ENCODE measurements at places on chromosomes 7 and 10.

DNA sequence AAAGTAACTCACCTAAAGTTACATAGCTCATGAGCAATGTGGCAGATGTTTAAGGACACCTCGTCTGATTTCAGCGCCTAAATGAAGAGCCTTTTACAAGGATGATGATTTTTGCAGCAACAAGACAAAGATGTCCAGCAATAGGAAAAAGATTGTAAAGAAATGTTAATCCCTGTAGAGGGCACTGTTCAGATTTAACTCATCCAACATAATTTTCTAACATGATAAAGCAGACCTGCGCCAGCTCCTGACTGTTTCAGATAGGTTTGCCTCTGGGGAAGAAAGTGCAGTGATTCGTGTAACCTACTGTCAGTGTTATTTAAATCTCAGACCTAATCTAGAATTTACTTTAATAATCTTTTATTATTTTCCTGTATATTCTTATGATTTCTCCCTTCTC is 595.2 kb downstream of the AUTS2 start:
- DNase-seq: no peak

DNA sequence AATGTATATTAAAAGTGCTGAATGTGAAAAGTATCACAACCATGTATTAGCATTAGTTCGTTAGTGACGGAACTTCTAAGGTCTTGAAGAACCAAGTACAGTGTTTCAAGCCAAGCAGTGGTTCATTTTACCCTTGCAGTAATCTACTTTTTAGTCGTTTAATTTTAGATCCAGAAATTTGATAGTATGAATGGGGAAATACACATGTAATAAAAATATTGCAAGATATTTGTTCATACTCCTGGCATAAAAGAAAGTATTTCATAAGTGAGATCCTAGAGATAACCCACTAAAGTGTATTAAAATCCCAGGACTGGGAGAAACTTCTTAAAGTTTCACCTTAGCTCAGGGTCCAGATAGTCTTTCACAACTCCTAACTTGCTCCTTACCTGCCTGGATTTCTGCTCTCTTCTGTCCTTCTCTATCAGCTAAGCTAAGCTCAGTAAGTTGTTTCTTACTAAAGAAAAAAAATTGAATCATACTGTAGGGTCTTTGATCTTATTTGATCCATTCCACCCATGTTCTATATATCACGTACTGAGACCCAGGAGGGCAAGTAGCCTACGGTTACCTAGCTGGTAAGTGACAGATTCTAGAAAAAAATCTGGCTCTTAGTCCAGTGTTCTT is 1.5 kb downstream of the BCAP29 start:
- DNase-seq: no peak

- DNase-seq: no peak
Measured at GRCh38 chr7:70569335-70569819, 562.6 kb upstream of the GALNT17 start.

DNA sequence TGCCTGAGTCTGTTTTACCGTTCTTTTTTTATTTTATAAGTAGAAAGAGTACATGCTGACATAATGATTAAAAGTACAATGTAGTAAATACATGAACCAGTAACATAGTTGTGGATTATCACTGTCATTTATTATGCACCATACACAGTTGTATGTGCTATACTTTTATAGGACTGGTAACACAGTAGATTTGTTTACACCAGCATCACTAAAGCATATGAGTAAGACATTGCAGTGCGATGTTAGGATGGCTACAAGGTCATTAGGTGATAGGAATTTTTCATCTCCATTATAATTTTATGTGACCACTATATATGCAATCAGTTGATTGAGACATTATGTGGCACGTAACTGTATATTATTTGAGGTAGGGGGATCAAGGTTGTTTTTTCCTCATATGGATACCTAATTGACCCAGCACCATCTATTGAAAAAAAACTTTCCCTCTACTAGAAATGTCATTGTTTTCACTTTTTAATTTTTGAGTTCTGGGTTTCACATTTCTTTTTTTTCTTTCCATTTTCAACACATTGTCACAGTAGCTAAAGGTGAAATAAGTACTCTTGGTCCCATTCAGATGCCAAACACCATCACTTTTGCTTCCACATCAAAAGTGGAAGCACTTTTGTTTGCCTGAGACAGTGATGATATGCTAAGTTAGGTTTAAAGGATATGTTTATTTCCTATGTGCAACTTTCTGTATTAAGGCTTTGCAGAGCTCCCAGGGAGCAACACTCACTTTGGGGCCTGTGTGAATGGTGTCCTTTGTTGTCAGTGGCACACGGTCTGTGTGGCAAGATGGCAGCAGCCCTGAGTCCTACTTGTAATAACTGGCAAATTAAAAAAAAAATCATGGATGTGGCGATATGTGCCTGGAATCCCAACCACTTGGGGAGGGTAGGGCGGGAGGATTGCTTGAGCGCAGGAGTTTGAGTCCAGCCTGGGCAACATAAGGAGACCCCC is 17.1 kb downstream of the UBE2D1 start:
- DNase-seq: no peak

DNA sequence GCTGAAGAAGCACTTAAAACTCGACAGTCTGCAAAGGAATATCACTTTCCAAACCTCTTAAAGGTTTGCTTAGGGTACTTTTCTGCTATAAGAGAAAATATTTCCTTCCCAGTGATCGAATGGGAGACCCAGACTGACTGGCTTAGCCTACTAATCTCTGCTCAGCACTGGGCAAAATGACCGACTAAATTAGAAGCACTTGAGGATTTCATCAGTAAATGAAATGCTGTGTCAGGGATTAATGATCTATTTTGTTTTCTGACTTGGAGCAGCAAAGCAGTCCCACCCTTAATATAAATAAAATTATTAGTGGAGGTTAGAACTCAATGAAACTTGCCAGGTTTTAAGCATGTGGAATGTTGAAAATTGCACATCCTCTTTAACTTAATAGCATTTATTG is 411.6 kb downstream of the NEBL start:
- no peak for DNase-seq

DNA sequence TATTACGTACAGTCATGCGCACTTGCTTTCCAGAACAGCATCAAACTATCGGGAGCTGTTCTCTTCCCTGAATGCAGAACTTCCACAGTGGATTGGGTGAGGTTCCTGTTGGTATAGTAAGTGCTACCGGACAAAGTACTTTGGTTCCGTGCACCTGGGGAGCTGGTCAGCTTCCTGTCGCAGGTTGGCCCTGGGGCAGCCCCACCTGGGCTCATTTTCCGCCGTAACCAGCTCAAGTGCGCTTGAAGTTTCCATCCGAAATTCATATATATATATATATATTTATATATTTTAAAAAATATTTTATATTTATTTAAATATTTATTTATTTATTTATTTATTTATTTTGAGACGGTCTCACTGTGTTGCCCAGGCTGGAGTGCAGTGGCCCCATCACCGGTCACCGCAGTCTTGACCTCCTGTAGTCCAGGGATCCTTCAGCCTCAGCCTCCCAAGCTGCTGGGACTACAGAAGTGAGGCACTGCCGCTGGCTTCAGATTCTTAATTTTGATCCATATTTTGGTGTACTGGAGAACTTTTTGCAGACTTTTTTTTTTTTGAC is 6.5 kb downstream of the SCART1 start:
- DNase-seq: no peak

- no peak for DNase-seq
Measured at GRCh38 chr10:60314069-60314940, 75.4 kb downstream of the ANK3 start.

GRCh38 chr7:148674689-148675088 is 24.0 kb upstream of the CUL1 start:
- no peak for DNase-seq

- DNase-seq: no peak
Measured at GRCh38 chr10:59340285-59340684, 22.1 kb downstream of the FAM13C start.

DNA sequence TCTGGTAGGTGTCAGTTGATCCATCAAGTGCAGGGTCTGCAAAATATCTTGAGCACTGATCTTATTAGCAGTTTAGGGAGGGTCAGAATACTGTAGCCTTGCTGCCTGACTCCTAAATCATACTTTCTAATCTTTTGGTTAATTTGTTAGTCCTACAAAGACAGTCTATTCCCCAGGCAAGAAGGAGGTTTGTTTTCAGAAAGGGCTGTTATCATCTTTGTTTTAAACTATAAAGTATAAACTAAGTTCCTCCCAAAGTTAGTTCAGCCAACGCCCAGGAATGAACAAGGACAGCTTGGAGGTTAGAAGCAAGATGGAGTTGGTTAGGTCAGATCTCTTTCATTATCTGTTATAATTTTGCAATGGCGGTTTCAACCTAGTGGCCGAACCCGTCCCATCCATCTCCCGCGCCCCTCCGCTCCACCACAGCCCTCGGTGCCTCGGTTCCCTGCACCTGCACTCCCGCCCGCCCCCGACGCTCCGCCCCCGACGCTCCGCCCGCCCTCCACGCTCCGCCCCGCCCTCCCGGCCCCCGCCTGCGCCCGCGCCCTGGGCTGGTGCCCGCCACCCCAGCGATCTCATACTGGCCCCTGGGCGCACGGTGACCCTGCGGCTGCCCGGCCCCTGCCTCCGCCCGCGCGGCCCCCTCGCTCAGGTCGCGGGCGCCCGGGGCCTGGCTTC is at the start of gene ADCK2:
Gene ADCK2, plus strand, starts transcription at position 564 of the 681 bp plus-strand sequence. CDS start 386 bp downstream, outside the sequence.
- peak; percentile 70 for DNase-seq

- no peak for DNase-seq
Measured at GRCh38 chr10:113113918-113114317, 163.9 kb downstream of the TCF7L2 start.

DNA sequence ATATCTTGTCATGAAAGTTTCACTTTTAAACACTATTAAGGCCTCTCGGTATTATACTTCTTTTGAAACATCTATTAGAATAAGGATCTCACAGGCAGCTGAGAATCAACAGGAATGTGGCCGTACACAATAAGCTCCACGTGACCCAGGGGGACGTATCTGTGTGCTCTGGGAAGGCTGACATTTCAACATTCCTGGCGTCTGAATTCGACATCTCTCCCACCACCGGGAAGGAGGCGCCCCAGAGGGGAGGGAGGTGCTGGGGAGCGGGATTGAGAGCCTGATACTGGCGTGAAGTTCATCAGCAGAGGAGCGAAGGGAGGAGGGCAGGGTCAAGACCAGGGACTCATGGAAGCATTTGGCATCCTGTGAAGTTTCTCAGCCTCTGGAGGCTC is 401.3 kb downstream of the DNAJB6 start:
- DNase-seq: no peak

GRCh38 chr10:12826800-12827372 is 174.6 kb downstream of the CCDC3 start:
- no peak for DNase-seq

DNA sequence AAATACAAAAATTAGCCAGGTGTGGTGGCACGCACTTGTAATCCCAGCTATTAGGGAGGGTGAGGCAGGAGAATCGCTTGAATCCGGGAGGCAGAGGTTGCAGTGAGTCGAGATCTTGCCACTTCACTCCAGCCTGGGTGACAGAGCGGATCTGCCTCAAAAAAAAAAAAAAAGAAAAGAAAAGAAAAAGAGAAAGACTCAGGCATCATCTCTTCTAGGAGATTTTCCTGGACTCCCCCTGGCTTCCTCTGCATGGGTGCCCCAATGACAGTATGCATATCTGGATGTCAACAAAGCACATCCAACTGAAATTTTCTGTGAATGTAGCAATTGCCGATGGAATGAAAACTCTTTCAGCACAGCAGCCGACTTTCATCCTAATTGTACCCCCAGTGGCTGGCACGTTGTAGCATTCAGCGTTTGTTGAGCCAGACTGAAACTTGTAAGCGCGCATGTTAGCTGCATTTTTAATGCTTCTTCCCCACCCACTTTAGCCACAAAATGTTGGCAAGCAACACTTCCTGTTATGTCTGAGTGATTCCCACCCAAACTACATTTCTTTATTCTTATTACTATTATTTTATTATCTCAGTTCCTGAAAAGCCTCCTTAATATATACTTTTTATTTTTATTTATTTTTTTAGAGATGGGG is 70.2 kb downstream of the PRTFDC1 start:
- peak; percentile 57 for DNase-seq

DNA sequence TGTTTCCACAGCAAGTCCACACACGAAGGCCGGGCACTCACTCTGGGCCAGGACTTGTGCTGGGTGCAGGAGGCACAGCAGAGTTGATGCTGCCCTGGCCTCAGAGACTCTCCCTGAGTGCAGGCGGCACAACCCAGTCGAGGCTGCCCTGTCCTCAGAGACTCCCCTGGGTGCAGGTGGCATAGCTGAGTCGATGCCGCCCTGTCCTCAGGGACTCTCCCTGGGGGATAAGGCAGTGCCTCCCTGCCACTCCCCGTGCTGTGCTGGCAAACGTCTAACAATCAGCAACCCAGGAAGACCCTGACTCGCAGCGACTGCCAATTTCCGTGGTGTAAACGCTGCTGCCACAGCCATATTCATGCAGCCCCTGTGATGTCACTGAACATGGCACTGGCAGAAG is 93.1 kb downstream of the PDGFA start:
- DNase-seq: no peak

- DNase-seq: no peak
Measured at GRCh38 chr10:102175415-102175814, 23.2 kb downstream of the NOLC1 start.

DNA sequence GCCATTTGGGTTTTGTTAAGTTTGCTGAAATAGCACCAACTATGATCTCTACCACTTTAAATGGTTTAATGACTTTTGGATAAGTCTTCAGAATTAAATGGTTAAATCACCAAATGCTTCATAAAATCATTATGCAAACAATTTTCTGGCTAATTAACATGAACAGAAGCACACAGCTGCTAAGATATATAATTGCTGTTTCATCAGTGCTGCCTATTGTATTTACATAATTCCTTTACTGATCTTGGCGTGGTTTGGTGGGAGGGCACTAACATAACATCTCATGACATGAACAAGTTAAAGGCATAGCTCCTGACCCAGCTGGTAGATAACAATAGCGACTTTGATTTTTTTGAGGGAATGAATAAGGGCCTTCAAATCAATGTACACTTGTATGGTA is 94.1 kb downstream of the FZD1 start:
- no peak for DNase-seq

GRCh38 chr10:21021843-21022594 is 124.9 kb upstream of the NEBL start:
- no peak for DNase-seq

DNA sequence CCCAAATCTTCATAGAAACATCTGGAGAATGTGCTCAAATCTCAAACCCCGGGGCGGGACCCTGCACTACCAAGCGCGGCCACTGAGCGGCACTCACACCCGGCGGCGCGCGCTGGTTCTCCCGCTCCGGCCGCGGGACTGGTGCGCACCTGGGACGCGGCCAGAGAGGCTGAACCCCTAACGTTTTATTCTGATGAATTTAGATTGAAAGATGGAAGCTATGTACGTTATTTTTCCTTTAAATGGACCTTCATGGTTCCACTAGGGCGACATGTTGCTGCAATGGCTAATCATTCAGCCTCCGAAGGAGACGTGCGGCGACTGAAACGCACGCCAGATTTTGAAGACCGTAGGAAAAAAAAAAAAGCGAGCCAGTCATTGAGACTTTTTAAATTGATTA is 107.0 kb upstream of the INSIG1 start:
- DNase-seq: peak; percentile 84

GRCh38 chr10:113961182-113962031 is 82.3 kb upstream of the ADRB1 start:
- DNase-seq: peak; percentile 31

- DNase-seq: no peak
Measured at GRCh38 chr10:33235251-33235884, 99.1 kb downstream of the NRP1 start.

GRCh38 chr10:119543814-119544642 is 1.5 kb upstream of the RGS10 start:
- DNase-seq: no peak
